Progenitor cell of endocrine pancreas (in vitro differentiated cells): ENCODE measurements at places on chromosomes 11 and 22. TPM values are rescaled to one million over a fixed set of nuclear protein-coding genes. Genes with fewer than 3 reads are reported as not detected.
A peak's percentile ranks its signal among the peaks of the same experiment; 100 is the strongest.

The OVOL1 gene
- total RNA-seq = 12.4 and 12.7 TPM in 2 replicates

DNA sequence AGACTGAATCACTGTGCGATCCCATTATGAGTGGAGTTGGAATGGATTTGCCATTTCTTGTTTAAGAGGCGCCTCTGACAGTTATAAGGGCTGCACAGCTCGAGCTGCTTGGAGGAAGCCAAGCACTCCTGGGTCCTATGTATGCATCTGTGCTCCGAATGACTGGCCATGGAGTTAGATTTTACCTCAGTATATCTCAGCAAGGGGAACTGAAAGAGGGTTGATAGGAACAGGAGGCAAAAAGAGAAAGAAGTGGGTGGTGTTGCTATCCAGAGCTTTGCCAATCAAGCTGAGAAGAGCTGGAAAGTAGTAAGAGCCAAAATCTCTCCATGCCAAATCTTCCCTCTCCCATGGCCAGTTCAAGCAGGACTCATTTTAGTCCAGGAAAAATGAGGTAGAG is 632.0 kb upstream of the KIRREL3 start:
- H3K4me3 ChIP-seq = no peak overlapping the region
- H3K4me1 ChIP-seq = peaks cover 1% of the 10 kb centered on the region

- H3K27ac ChIP-seq = no peak overlapping the region
- DNase-seq = no peak
- no peak overlapping the region for H3K4me3 ChIP-seq
- H3K27me3 ChIP-seq = no peaks in the 10 kb centered on the region
- no peaks in the 10 kb centered on the region for H3K4me1 ChIP-seq
These were observed 74.9 kb upstream of the ADSL start for GRCh38 chr22:40271440-40271839.

The MPST gene
- 98.2 and 101 TPM in 2 replicates for total RNA-seq

The GUCY1A2 gene
- total RNA-seq = 36.5 and 38.5 TPM in 2 replicates

GRCh38 chr11:121589946-121590537 is 137.3 kb upstream of the SORL1-AS1 start:
- DNase-seq = no peak
- H3K27ac ChIP-seq = peak overlapping the region; percentile 38
- H3K4me1 ChIP-seq = no peaks in the 10 kb centered on the region
- H3K27me3 ChIP-seq = no peaks in the 10 kb centered on the region
- no peak overlapping the region for H3K4me3 ChIP-seq

The IGLL1 gene
- total RNA-seq = not detected in 2 replicates

GRCh38 chr11:127859941-127860354 is 727.4 kb downstream of the ETS1 start:
- H3K4me3 ChIP-seq = no peak overlapping the region
- DNase-seq = no peak
- no peaks in the 10 kb centered on the region for H3K27me3 ChIP-seq
- H3K27ac ChIP-seq = no peak overlapping the region
- peaks cover 6% of the 10 kb centered on the region for H3K4me1 ChIP-seq
- no peaks in the 10 kb centered on the region for H3K36me3 ChIP-seq

DNA sequence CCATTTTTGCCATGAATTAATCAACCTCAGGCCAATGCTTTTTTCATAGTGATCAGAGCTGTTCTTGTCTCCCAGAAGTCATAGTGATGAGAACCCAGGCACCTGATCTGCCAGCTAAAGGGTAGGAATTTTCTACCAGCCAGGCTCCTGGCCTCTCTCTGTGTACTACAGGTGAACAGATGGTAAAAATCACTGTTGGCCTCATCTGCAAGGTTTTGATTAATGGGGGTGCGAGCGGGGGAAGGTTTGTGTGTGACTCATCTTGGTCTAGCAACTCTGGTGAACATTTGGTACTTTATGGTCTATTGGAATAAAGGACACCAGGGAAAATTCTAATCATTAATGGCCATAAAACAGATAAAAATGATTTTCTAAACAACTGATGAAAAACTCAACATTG is 14.4 kb upstream of the APOL4 start:
- H3K36me3 ChIP-seq = no peaks in the 10 kb centered on the region
- peaks cover 3% of the 10 kb centered on the region for H3K27me3 ChIP-seq
- peaks cover 5% of the 10 kb centered on the region for H3K4me1 ChIP-seq
- no peak overlapping the region for H3K4me3 ChIP-seq
- no peak for DNase-seq

DNA sequence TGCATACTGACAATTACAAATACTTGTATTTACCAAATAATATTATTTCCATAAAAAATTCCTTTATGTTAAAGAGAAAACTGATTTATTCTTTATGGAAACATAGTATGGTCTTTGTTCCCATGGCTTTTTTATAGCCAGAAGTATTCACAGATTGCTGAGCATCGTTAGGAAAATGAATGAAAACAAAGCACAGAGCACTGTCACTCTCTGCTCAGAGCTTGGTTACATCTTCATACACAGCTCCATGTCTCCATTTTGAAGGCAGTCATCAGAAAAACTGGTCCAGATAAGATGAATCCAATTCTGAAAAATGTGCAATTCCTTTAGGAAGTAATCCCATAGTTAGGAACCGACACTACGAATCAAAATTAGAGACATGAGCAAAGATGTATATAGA is 9.0 kb upstream of the SLC6A5 start:
- no peaks in the 10 kb centered on the region for H3K36me3 ChIP-seq
- no peaks in the 10 kb centered on the region for H3K4me1 ChIP-seq
- H3K27ac ChIP-seq = no peak overlapping the region
- no peak overlapping the region for H3K4me3 ChIP-seq

The LRRC55 gene
- total RNA-seq = 0.04 and 0.12 TPM in 2 replicates

DNA sequence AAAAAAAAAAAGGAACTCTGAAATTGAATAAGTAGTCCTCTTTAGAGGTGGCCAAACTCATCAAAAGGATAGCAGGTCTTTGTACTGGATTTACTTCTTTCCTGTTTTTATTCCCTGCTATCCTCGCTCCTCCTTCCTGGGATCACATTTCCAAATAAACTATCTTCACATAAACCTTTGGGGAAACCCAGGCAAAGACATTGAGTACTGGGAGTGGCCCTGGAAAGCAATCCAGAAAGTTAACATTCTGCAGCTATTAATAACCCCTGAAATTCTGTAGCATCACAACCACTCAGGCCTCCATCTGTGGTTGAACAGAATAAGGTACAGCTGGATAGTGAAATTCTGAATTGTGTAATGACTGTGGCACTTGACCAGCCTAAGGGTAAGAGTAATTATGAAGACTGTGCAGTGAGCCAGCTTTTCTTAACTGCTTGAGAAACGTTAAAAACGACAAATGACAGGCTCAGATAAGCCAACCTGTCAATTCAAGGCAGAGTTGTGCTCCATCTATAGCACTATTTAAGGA is 58.8 kb downstream of the ISX start:
- H3K4me1 ChIP-seq = peaks cover 9% of the 10 kb centered on the region
- H3K36me3 ChIP-seq = no peaks in the 10 kb centered on the region
- no peaks in the 10 kb centered on the region for H3K27me3 ChIP-seq
- no peak overlapping the region for H3K4me3 ChIP-seq

DNA sequence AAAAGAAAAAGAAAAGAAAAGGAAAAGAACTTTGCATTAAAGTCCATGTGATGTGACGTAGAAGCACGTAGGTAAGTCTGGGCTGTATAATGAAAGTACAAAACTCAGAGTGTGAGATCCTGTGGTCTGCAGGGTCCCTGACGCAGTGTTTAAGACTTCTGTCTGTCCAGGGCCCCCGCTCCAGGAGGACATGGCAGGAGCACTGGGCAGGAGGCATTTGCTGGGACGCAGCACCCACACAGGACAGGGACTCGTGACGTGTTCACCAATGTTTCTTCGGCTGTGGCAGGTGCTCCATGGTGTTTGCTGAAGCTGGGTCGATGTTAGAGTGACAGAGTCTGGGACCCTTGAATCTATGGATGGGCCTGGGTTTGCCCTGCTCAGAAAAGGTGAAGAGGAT is 348.1 kb downstream of the BRD1 start:
- peaks cover 60% of the 10 kb centered on the region for H3K27me3 ChIP-seq
- no peak for DNase-seq
- no peak overlapping the region for H3K27ac ChIP-seq
- no peak overlapping the region for H3K4me3 ChIP-seq

The CALCA gene
- 0.47 and 0.57 TPM in 2 replicates for total RNA-seq

DNA sequence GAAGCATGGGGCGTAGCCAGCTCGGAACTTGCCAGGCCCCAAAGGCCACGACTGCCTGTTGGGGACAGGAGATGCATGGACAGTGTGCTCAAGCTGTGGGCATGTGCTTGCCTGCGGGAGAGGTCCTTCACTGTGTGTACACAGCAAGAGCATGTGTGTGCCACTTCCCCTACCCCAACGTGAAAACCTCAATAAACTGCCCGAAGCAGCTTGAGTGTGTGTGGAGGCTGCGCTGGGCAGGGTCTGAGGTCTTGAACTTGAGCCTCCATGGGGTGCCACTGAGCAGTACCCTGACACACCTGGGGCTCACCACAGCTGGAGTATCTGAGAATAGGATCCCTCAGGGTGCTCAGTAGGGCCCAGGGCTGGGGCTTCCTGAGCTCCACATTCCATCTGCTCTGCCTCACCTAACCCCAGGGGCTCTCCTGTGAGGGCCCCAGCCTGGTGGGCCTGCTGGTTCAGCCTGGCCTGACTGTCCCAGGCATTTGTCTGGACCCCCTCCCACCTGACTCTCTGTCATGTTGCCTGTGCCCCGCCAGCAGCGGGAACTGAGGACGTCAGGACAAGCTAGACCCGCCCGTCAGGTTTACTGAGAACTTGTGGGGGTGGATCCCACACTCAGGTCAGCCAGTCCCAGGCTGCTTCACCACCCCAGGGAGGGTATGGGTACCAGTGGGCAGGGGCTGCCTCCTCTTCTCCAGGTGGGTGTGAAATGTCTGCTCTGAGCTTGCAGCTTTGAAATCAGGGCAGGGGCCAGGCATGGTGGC is 3.2 kb downstream of the RASSF7 start:
- no peak overlapping the region for H3K4me3 ChIP-seq
- no peak overlapping the region for H3K27ac ChIP-seq
- DNase-seq = no peak
- no peaks in the 10 kb centered on the region for H3K27me3 ChIP-seq

DNA sequence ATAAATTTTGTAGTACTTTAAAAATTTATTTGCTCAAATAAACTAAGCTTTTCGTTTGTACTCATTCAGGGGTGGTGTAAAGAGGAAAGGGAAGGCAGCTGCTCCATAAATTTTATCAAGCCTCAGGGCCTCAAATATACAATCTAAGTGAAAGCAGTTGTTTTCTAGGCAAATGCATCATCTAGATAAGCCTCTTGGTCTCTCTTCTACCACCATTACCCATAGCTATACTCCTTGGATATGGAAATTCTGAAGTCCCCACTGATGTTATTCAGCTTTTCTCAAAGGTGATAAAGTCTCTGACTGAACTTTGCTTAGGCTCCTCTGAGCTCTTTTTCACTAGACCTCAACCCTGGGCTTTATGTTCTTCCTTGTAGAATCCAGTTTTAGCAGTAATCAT is 1313.1 kb downstream of the JRKL start:
- H3K27me3 ChIP-seq = no peaks in the 10 kb centered on the region
- DNase-seq = no peak
- peaks cover 19% of the 10 kb centered on the region for H3K4me1 ChIP-seq
- H3K27ac ChIP-seq = no peak overlapping the region
- H3K4me3 ChIP-seq = no peak overlapping the region
- no peaks in the 10 kb centered on the region for H3K36me3 ChIP-seq

DNA sequence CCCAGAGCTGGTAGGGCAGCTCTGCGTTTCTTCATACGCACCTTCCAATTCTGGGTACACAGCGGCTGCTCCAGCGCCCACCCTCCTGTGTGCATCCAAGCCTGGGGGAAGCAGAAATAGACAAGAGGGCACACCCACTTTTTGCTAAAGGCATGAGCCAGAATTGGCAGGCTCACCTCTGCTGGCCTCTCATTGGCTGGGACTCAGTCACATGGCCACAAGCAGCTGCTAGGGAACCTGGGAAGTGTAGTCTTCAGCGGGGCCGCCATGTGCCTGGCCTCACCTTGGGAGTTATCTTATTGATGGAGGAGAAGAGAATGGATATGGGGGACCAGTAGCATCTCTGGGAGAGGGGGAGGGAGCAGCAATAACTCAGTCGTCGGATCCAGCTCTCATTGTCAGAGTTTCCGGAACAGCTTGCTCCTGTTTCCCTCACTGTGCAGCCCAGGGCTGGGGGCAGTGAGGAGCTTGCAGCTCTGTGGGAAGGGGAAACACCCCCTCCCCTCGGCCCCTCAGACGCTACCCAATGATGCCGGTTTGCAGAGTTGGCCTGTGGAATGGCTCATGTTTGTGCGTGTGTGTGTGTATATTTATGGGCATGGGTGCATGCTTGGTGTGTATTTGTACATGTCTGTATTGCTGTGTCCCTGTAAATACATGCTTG is 11.8 kb upstream of the MIEF1 start:
- H3K36me3 ChIP-seq = peaks cover 6% of the 10 kb centered on the region
- no peaks in the 10 kb centered on the region for H3K27me3 ChIP-seq
- peak overlapping the region; percentile 55 for H3K27ac ChIP-seq

DNA sequence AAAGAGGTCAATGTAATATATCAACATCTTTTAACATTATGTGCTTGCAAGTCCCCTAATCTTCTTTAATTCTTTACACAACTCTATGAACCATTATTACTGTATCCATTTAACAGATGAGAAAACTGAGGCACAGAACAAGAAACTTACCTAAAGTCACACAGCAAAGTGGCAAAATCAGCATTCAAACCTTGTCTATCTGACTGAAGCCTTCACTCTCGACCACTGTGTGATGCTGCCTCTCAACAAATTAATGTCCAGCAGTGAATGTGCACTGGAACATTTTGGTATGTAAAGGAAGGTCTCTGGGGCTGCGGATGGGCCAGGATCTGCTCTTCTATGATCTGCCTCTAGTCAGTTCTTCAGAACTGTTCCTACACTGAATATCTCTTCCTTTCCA is 42.1 kb downstream of the PRCP start:
- H3K4me3 ChIP-seq = no peak overlapping the region
- no peak overlapping the region for H3K27ac ChIP-seq
- peaks cover 13% of the 10 kb centered on the region for H3K4me1 ChIP-seq
- DNase-seq = no peak
- H3K36me3 ChIP-seq = peaks cover 13% of the 10 kb centered on the region

The FLRT1 gene
- total RNA-seq = 0.17 and 0.24 TPM in 2 replicates

- H3K27me3 ChIP-seq = peaks cover 16% of the 10 kb centered on the region
- no peak overlapping the region for H3K27ac ChIP-seq
- H3K4me3 ChIP-seq = no peak overlapping the region
- DNase-seq = no peak
- no peaks in the 10 kb centered on the region for H3K36me3 ChIP-seq
- peaks cover 5% of the 10 kb centered on the region for H3K4me1 ChIP-seq
These were observed 8.2 kb downstream of the MS4A15 start for GRCh38 chr11:60764879-60765278.
